Sigmoid colon (tissue), 7 donors: ENCODE measurements at places on chromosomes 1 and 21.

DNA sequence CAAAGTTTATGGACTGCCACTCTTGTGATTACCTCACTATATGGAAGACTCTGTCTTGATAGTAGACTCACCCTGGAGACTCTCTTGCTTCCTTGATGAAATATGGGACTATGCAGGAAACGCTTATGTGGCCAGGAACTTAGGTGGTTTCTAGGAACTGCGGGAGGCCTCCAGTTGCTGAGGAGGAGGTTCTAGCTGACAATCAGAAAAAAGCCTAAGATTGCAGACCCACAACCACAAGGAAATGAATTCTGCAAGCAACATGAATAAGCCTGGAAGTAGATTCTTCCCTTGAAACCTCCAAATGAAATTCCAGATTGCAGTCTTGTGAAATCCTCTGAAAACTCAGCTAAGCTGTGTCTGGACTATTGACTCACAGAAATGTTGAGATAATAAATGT is 88.9 kb upstream of the COL11A1 start:
- no peak for DNase-seq
- H3K4me3 ChIP-seq: no peak overlapping the region
- no peaks in the 10 kb centered on the region for H3K4me1 ChIP-seq
- H3K27me3 ChIP-seq: no peaks in the 10 kb centered on the region

DNA sequence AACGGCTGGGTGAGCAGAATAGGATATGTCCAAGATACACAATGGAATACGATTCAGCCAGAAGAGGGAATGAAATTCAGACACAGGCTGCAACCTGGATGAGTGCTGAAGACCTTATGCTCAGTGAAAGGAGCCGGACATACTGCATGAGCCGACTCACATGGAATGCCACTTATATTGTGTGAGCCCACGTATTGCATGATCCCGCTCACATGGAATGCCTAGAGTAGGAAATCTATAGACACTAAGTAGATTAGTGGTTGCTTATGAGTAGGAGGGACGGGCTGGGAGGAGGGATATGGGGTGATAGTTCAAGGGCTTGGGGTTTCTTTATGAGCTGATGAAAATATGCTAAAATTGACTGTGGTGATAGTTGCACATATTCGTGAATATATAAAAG is 26.8 kb downstream of the TMPRSS2 start:
- H3K27me3 ChIP-seq: no peaks in the 10 kb centered on the region
- H3K27ac ChIP-seq: no peak overlapping the region
- H3K4me1 ChIP-seq: no peaks in the 10 kb centered on the region
- DNase-seq: no peak
- H3K36me3 ChIP-seq: no peaks in the 10 kb centered on the region
- H3K4me3 ChIP-seq: no peak overlapping the region

GRCh38 chr1:77961392-77961791 is 17.5 kb downstream of the FUBP1 start:
- no peaks in the 10 kb centered on the region for H3K4me1 ChIP-seq
- H3K4me3 ChIP-seq: no peak overlapping the region
- no peak overlapping the region for H3K27ac ChIP-seq

GRCh38 chr1:43267291-43267805 is 2.4 kb upstream of the TMEM125 start:
- no peak overlapping the region for H3K27ac ChIP-seq
- H3K4me3 ChIP-seq: no peak overlapping the region
- peaks cover 8% of the 10 kb centered on the region for H3K4me1 ChIP-seq
- peaks cover 20% of the 10 kb centered on the region for H3K27me3 ChIP-seq
- no peaks in the 10 kb centered on the region for H3K36me3 ChIP-seq
- DNase-seq: no peak

- H3K4me1 ChIP-seq: peaks cover 19% of the 10 kb centered on the region
- H3K27me3 ChIP-seq: no peaks in the 10 kb centered on the region
- H3K27ac ChIP-seq: peak overlapping the region; percentile 74
- peak; percentile 83 for DNase-seq
- peak overlapping the region; percentile 38 for H3K4me3 ChIP-seq
These were observed 11.8 kb downstream of the NHLH2 start for GRCh38 chr1:115829023-115829674.

GRCh38 chr1:119784191-119784781 is 15.6 kb upstream of the HMGCS2 start:
- no peak overlapping the region for H3K4me3 ChIP-seq
- H3K36me3 ChIP-seq: no peaks in the 10 kb centered on the region
- H3K27ac ChIP-seq: no peak overlapping the region

DNA sequence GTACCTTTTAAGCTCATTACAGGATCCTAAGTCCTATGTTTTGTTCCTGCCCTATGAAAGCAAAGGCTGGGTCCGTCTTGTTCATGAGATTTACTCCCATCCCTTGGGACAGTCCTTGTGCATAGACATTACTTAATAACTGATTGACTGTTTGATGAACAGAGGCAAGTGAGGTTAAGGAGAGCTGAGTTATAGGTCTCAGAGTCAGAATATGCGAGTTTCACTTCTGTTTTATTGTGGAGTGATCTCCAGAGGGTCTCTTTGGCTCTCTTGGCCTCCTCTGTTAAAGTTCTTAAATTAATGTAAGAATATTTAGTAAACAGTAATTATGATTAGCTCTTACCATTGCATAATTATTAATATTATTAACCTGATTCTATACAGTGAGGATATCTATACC is 52.6 kb downstream of the BRINP2 start:
- no peaks in the 10 kb centered on the region for H3K27me3 ChIP-seq
- no peaks in the 10 kb centered on the region for H3K36me3 ChIP-seq
- H3K4me1 ChIP-seq: no peaks in the 10 kb centered on the region
- no peak overlapping the region for H3K4me3 ChIP-seq

- H3K4me3 ChIP-seq: no peak overlapping the region
- DNase-seq: no peak
- no peaks in the 10 kb centered on the region for H3K36me3 ChIP-seq
- H3K27ac ChIP-seq: no peak overlapping the region
- no peaks in the 10 kb centered on the region for H3K27me3 ChIP-seq
These were observed 126.1 kb upstream of the CACHD1 start for GRCh38 chr1:64343823-64344190.

DNA sequence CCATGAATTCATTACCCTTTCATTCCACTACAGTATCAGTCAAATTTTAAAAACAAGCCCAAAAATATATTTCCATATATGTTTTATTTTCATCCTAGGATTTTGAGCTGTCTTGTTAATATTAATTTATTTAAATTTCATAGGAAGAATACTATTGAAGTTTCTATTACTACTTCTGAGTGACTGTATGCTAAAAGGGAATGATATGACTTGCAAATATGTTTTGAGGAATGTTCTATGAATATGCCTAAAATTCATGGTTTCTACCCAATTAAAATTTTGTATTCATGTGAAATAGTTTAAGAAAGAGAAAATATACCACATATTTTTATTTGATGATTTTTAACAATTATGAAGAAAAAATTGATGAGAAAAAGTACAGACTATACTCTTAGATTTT is 52.9 kb upstream of the BACH1 start:
- no peaks in the 10 kb centered on the region for H3K27me3 ChIP-seq
- no peak overlapping the region for H3K4me3 ChIP-seq
- H3K36me3 ChIP-seq: no peaks in the 10 kb centered on the region

DNA sequence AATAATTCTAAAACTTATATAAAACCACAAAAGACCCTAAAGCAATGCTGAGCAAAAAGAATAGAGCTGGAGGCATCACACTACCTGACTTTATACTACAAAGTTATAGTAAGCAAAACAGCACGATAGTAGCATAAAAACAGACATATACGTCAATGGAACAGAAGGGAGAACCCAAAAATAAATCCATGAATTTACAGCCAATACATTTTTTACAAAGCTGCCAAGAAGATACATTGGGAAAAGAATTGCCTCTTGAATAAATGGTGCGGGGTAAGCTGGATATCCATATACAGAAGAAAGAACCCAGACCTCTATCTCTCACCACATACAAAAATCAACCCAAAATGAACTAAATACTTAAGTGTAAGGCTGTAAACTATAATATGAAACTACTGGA is 51.3 kb upstream of the KRTAP11-1 start:
- H3K4me3 ChIP-seq: no peak overlapping the region
- DNase-seq: no peak
- H3K27me3 ChIP-seq: no peaks in the 10 kb centered on the region
